Fibroblast of the conjunctiva (primary cell): ENCODE measurements at places on chromosomes 7 and 10.

GRCh38 chr7:106015381-106016218 is 52.5 kb downstream of the CDHR3 start:
- DNase-seq: no peak

GRCh38 chr10:77360835-77361234 is 276.8 kb downstream of the KCNMA1 start:
- no peak for DNase-seq

DNA sequence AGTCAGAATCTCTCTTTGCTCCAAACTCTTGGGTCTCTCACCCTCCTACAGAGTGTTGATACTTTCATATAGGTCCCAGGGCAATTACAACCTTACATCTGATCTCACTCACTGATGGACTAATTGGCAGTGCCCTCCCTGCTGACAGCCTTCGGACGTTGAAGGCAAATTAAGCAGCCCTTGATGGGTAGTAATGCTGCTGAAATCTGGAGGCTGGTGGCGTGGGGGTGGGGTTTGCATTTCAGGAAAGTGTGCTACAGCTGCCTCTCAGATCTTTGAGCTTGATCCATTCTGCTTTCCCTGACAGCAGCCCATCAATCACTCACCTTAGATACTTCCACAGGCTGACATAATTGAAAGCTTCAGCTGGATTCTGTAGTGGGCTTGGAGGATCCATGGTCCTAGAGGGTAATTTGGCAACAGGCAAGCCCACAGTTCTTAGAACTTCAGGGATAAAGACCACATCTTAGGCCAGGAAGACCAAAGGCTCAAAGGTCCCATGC is 349.1 kb upstream of the PODXL start:
- DNase-seq: no peak

GRCh38 chr7:16747102-16747501 is 6.5 kb upstream of the TSPAN13 start:
- no peak for DNase-seq

- DNase-seq: peak; percentile 14
Observed at GRCh38 chr7:47095946-47096345, 486.0 kb downstream of the TNS3 start.

GRCh38 chr10:6171881-6172695 is 30.6 kb upstream of the PFKFB3 start:
- peak; percentile 46 for DNase-seq

GRCh38 chr7:1511444-1512422 is 7.5 kb upstream of the INTS1 start:
- no peak for DNase-seq

DNA sequence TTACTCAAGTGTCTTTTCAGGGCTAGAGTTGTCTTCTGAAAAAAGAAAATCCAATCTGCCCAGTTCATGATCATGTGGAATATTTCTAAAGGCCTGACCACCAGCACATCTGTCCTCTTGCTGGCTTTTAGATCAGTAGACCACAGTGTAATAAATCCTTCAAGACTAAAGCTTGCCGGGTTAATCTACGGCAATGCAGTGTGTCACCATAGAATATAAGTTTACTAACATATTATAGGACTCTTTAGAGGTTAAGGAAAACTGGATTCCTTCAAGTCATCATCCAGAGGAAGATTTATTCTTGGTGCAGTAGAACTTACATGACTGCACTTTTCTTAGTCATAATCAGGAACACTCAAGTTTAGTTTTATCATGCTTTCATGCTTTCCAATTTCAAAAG is 349.5 kb downstream of the SEMA3D start:
- DNase-seq: no peak

GRCh38 chr7:121278120-121279021 is 50.4 kb upstream of the WNT16 start:
- DNase-seq: no peak

- no peak for DNase-seq
Observed at GRCh38 chr7:43462836-43463235, 120.1 kb upstream of the STK17A start.

- no peak for DNase-seq
Observed at GRCh38 chr7:123242467-123243092, 42.8 kb upstream of the SLC13A1 start.

DNA sequence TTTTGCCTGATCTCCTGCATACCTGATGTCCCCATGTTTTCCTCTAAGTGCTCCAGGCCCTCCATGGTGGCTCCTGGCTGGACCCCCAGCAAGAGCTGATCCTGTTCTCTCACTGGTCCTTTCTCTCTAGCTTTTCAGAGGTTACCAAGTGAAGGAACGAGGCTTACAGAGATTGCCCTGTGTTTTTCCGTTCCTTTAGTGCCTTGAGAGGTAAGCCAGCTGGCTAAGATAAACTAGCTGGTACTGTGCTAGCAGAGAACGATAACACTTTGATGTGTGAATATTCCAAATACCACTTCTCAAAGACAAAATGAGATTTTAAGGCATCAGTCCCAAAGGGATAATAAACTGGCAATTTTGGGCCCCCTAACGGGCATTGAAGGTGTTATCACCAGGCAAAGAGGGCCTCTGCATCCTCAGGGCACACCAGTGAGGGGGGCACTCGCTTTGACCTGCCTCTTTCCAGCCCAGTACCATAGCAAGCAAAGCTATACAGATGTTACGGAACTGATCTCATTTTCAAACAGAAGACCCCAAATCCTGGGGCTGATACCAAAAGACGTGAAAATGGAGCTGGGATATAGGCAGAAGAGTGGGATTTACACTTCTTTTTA is 8.4 kb upstream of the CCNY start:
- no peak for DNase-seq

- DNase-seq: no peak
Observed at GRCh38 chr10:110641256-110641655, 2.9 kb upstream of the RBM20 start.

GRCh38 chr10:14822879-14823755 is 14.7 kb downstream of the CDNF start:
- peak; percentile 31 for DNase-seq

GRCh38 chr7:17401791-17402627 is 103.6 kb downstream of the AHR start:
- no peak for DNase-seq

- DNase-seq: no peak
Observed at GRCh38 chr7:55374213-55374612, 9.1 kb downstream of the LANCL2 start.

GRCh38 chr10:23892296-23892695 is 316.6 kb upstream of the KIAA1217 start:
- no peak for DNase-seq

- DNase-seq: peak; percentile 65
Observed at GRCh38 chr10:72242675-72243074, 26.6 kb upstream of the ASCC1 start.

DNA sequence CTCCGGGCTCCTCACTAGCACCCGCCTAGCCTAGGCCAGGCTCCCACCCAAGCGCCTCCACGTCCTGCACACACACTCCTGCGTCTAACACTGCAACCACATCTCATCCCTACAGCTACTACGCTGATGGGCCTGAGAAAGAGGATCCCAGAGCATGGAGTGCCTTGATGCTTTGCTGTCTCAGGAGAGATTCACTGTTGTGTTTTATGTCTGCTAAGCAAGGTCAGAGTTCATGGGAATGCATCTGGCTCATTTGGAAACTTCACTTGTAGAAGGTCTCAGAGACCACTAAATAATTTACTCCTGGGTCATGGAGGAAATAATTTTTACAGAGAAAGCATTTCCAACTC is 88.7 kb downstream of the SLIT1 start:
- no peak for DNase-seq

GRCh38 chr7:124552217-124552616 is 213.4 kb downstream of the GPR37 start:
- DNase-seq: no peak

- DNase-seq: no peak
Observed at GRCh38 chr7:106731646-106732444, 70.9 kb upstream of the CCDC71L start.

GRCh38 chr10:72218726-72219125 is 2.6 kb upstream of the ASCC1 start:
- no peak for DNase-seq
